Substantia nigra (tissue), 51 donors: ENCODE measurements at places on chromosomes 3 and 15.

- DNase-seq: no peak
These were observed 31.4 kb upstream of the CTNNB1 start for GRCh38 chr3:41167722-41168497.

- no peak for DNase-seq
These were observed 20.5 kb downstream of the SLC35A5 start for GRCh38 chr3:112582244-112582874.

GRCh38 chr3:134389865-134390264, 15.6 kb upstream of the AMOTL2 start:
- DNase-seq: no peak

- DNase-seq: no peak
These were observed 1.1 kb upstream of the NPHP3 start for GRCh38 chr3:132723024-132723950.

DNA sequence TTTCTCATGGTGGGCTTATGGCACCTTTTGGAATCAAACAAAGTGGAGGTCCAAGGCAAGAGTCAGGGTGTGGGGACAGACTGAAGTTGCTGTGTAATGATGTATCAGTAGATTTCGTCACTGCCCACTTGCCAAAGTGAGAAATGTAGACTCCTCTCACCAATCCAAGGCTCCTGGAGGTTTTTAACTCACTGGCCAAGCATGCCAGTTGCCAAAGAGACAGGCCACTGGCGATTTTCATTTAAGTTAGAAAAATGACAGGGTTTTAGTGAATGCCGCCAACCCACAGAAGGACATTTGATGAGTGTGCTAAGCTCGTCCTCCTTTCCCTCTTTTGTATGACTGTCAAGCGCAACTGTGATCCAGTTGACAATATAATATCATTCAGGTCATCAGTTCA, 209.2 kb downstream of the FEZF2 start:
- no peak for DNase-seq

DNA sequence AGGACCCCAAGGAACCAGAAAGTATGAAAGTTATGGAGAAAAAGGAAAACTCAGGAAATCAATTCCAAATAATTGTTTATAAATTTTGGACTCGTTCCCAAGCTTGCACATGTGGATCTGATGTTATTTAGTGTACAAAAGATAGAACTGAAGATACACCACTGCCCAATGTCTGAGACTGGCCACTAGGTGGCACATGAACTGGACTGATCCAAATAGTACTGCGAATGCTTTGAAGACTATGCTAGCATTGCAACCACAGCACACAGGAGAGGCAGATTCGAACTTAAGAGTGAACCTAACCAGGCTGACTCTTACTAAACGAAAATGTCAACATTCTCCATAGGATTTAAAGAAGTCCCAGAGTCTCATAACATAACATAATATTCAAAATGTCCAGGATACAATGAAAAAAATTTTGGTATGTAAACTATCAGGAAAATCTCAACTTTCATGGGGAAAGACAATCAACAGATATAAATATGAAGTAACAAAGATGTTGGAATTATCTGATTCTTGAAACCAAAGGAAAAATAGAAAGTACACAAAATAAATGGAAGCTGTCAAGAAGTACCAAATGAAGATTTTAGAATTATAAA, 596.7 kb downstream of the FGF12 start:
- no peak for DNase-seq

- DNase-seq: no peak
These were observed 544.5 kb downstream of the MFSD1 start for GRCh38 chr3:159346271-159346903.

- no peak for DNase-seq
These were observed 99.6 kb upstream of the PRR23E start for GRCh38 chr3:127093312-127093711.

DNA sequence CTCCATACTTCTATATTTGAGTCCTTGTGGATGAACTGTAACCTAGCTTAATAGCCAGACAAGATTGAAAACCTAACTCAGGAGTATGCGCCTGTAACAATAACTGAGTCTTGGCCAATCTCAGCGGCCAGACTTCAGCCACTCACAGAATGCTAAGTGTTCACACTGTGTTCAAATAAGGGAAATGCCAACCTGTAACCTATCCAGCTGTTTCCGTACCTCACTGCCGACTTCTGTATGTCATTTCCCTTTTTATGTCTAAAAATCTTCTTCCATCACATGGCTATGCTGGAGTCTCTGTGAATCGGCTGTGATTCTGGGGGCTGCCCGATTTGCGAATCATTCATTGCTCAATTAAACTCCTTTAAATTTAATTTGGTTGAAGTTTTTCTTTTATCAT, 169.2 kb downstream of the NFKBIZ start:
- DNase-seq: no peak

- DNase-seq: no peak
These were observed 18.3 kb downstream of the MSL2 start for GRCh38 chr3:136177876-136178275.

DNA sequence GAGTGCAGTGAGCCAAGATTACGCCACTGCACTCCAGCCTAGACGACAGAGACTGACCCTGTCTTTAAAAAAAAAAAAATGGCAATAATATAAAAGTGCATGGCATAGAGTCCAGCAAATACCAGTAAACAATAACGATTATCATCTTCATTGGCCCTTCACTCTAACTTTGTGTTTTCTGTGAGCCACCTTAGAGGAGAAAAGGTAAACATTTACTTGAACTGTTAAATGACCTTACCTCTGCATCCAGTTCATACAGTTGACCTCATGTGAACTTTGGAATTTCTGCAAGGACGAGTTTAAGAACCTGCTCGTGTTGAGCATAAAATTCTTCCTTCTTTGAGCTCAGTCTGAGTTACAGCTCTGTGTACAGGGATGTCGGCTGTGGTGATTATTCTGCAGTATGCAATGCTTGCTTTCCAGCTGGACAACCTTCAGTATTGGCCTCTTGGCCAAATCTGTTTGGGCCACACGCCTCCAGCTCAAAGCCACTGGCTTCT, 56.6 kb downstream of the RLBP1 start:
- DNase-seq: no peak

DNA sequence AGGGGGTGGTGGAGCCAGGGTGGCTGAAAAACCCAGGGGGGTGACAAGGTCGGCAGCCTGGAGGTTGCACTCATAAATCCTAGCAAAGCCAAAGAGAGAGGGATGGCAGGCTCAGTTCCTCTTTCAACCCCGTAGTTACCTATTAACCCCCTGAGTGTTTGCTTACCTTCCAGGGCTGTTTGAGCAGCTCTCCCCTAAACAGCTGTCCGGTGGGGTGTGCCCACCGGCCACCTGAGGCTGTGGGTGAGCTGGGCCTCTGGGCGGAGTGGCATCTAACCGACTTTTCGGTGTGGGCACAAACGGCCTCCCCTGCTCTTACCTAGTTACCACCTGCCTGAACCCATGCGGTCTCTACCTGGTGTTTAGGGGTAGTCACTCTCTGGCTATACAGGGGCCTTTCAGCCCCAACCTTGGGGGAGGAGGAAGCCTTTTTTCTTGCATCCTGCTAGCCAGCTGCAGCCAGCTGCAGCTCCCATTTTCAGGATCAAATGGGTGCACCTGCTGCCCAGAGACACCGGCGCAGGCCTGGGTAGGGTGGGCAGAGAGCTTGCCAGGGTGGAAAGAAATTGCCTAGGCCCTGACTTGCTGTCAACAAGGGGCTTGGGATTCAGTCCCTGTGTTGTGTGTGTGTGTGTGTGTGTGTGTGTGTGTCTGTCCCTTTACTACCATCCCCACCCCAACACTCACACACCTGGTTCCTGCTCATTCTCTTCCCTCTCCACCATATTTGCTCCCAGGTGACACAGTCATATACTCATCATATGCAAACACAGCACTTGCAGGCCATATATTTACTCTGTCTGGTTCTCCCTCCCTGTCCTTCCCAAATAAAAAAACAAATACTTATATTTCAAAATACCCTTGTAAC, 3.7 kb downstream of the DLL4 start:
- no peak for DNase-seq

- no peak for DNase-seq
These were observed 82.5 kb downstream of the ATP10A start for GRCh38 chr15:25780479-25781255.

- no peak for DNase-seq
These were observed 45.7 kb upstream of the INO80 start for GRCh38 chr15:41161736-41162135.

DNA sequence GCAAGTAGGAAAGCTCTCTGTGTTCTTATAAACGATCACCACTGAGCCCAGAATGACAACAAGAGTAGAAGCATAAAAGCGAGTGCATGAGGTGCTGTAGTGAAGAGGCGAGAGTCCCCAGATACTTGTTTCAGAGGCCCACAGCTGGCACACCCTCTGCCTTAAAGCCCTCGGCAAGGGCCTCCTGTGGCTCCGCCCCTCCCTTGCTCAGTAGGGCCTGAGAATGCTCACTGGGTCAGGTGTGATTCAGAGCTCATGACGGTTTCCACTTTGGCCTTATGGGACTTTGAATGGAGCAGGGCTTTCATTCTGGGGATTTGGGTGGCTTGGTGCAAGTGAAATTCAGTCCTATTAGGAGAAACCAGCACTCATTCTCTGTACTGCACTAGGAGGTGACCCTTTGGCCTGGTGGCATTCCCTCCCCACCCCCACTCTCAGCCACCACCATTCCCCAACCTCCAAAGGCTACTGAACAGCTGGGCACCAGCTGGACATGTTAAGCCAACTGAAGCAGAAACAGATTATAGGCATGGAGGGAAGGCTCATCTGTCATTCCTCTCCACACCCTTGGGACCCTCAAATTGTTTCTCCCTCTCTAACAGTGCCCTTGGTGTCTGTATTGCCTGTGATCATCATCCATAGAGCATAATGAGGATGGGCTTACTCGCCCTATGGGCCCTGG, 109.6 kb upstream of the CTDSPL start:
- DNase-seq: no peak

- DNase-seq: no peak
These were observed 239.0 kb upstream of the NAALADL2 start for GRCh38 chr3:174620138-174620537.

DNA sequence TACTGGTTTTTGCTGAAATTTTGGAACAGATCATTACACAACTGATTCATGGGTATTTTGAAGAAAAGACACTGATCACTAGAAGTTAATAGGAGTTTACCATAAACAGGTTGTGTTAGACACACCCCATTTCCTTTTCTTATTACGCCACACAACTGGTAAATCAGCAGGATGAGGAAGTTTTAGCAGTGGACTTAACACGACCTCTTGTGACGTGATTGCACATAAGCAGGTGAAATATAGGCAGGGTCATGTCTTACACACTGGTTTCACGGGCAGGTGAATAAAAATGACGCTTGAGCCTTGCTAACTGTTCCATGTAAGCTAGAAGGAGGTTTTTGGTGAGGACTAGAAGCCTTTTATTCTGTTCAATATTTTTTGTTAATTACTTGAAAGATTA, 27.1 kb upstream of the TPRG1 start:
- no peak for DNase-seq

DNA sequence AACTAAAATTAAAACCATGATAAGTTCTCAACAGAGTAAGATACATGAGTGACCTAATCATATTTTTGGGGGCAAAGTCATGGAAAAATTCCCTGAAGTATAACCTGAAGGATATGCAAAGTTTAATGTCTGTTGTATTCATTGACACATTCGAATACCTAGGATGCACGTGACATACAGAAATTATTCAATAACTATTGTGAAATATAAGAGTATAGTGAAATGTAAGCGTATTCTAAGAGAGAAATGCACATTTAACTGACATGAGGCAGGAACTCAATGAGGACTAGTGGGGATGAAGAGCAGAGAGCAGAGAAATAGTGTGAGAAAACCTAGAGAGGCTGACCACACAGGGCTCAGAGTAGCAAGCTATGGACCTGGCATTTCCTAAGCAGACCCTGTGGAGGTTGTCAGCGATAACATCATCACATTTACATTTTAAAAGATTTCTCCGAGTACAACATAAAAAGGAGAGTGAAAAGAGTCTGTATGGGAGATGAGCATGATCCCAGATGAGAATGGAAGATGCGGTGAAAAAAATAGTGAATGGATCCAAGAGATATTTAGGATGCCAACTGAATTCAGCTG, 588.8 kb downstream of the MAGI1 start:
- no peak for DNase-seq

DNA sequence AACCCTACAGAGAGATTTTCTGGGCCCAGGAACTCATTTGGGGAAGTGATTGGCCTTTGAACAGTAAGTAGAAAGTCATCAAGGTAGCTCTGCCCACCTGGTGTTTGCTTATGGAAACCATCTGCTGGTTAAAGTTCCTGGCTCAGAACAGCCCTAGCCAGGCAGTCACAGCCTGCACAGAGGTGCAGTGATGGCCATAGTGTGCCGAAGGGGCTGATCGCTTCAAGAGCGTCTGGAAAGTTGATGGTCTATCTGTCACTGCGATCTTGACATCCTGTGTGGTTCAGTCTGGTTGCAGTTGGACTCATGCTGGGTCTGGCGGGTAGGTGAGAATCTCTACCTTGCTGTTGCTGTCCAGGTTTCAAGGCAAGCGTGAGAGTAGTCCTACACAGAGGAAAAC, 151.6 kb downstream of the SLCO3A1 start:
- no peak for DNase-seq

- DNase-seq: peak; percentile 15
These were observed 53.4 kb upstream of the SEC13 start for GRCh38 chr3:10374311-10374710.

DNA sequence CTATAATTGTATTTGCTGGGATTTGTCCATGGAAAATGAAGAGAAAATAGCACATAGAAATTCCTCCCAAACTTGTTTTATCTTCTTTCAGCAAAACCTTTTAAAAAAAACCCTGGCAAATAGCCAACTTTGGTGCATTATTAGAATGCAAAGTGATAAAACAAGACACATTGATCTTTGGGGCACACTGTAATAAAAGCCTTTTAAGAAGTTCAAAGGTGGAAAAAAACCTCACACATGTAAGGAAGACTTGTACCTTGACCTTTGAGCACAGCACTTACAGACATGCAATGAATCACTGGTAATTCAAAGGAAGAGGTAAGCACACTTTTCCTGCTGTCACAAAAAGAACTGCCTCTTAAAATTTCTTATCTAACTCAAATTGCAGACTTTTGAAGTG, 8.0 kb upstream of the MORC1 start:
- no peak for DNase-seq

GRCh38 chr3:69384326-69384725, 1.6 kb downstream of the FRMD4B start:
- no peak for DNase-seq

GRCh38 chr3:77247061-77247460, 207.2 kb downstream of the ROBO2 start:
- no peak for DNase-seq

- DNase-seq: no peak
These were observed 103.1 kb downstream of the TLE3 start for GRCh38 chr15:69994429-69995205.

- no peak for DNase-seq
These were observed 170.1 kb upstream of the PFN2 start for GRCh38 chr3:150140614-150141321.

DNA sequence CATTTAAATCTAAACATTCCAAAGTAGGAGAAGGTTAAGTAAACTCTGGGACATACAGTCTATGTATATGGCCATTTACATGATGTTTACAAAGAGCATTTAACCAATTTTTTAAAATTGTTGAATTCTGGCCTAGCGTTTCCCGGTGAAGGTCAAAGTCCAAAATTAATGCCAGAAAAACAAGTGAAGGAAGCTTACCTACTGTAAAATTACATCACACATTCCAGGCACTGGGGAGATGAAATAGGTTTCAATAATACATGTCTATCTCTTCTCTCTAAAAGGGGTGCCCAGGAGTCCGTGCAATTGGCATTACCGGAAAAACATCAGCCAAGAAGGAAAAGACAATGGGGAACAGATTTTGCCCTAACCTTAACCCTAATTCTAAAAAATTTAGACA, 358.8 kb downstream of the VPS13C start:
- no peak for DNase-seq
